Endothelial cell of umbilical vein (primary cell): ENCODE measurements at places on chromosomes 7 and 10. TPM values are rescaled to one million over a fixed set of nuclear protein-coding genes. Genes with fewer than 3 reads are reported as not detected.

Gene POM121C
- 45.6 and 50.3 TPM in 2 replicates for total RNA-seq

Gene SIRT1
- total RNA-seq, result 14.8 and 15.1 TPM in 2 replicates

Gene HYAL4
- not detected in 2 replicates for total RNA-seq

Gene UNC5B
- 2.5 and 5.4 TPM in 2 replicates for total RNA-seq

Gene SLC26A3
- total RNA-seq, result not detected in 2 replicates

Gene AS3MT
- total RNA-seq, result 0.95 TPM in 1 of 2 replicates, not detected in the other
